Fibroblast of skin of right biceps (primary cell): ENCODE measurements at places on chromosomes 16 and 17.

DNA sequence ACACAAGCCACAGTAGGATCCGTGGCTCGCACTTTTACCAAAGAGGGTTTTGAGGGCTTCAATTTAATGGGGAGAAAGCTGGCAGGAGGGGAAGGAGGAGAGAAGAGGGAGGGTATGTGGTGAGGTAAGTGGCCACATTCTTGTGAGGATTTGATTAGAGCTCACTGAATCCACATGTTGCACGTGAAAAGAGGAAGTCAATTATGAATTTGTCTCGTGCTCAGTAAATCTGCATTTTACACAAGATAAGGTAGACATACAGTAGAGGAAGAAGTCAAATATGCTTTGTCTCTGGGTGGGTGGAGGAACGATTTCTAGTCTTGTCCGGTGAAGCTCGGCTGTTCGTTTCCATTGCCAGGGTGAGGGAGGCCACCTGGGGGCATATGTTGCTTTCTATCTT is 862 bp downstream of the ZNF232 start:
- no peak for DNase-seq

GRCh38 chr17:71260366-71260940 is 860.4 kb upstream of the SOX9 start:
- DNase-seq = peak; percentile 65

DNA sequence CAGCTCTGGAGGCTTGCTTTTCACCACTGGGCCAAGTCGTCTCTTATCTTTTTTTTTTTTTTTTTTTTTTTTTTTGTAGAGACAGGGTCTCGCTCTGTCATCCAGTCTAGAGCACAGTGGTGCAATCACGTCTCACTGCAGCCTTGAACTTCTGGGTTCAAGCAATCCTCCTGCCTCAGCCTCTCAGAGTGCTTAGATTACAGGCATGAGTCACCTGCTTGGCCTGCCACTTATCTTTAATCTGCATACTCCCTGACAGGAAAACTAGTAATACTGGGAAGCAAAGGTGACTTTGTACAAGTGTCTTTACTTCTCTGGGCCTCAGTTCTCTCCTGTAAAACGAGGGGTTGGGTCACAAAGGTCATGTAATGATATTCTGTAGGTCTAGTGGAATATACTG is 15.0 kb downstream of the NTN1 start:
- no peak for DNase-seq

GRCh38 chr16:62583414-62583813 is 547.2 kb upstream of the CDH8 start:
- DNase-seq = peak; percentile 17
